ENCODE measurements at places on chromosomes 16 and 17. TPM values are rescaled to one million over a fixed set of nuclear protein-coding genes. Genes with fewer than 3 reads are reported as not detected.

DNA sequence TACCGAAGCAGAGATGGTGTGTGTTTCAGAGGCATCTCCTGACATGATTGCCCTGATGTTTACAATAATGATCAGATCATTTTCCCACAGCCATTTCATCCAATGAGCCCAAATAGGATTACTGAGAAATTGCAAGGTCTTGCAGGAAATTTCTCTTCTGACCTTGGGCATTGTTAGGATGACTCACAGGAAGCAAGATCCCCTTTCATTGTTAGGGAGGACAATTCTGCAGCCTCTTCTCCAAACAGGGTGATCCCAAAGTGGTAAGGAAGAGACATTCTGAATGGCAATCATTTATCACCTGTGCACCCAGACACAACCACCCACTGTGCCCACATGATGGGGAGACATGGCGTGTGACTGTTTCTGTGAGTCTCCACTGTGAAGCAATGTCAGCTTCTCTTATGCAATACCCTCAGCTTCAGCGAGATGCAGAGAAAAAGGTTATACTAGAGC is 306.7 kb upstream of the XYLT1 start:
- DNase-seq: peak; percentile 20

DNA sequence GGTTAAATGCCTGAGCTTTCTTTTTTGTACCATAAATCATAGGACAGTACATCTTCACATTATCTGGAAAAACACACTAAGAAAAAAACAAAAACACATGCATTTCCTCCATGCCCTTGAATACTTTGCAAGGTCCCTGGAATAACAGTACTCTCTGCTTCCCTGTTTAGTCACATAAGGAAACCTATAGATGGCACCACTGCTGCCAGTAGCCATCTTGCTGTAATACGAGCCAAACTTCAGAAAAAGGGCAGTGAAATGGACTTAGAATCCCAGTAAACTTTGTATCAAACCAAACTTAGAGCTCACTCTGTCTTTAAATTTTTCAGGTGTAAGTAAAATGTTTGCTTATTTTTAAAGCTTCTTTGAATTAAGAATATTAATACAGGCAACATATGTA is 435.5 kb downstream of the KCNJ2 start:
- peak; percentile 5 for DNase-seq

DNA sequence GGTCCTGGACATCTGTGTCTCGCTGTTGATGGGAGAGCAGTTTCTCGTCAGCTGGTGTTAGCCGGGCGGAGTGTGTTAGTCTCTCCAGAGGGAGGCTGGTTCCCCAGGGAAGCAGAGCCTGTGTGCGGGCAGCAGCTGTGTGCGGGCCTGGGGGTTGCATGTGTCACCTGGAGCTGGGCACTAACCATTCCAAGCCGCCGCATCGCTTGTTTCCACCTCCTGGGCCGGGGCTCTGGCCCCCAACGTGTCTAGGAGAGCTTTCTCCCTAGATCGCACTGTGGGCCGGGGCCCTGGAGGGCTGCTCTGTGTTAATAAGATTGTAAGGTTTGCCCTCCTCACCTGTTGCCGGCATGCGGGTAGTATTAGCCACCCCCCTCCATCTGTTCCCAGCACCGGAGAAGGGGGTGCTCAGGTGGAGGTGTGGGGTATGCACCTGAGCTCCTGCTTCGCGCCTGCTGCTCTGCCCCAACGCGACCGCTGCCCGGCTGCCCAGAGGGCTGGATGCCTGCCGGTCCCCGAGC is 17.9 kb downstream of the GAA start:
- no peak for DNase-seq

DNA sequence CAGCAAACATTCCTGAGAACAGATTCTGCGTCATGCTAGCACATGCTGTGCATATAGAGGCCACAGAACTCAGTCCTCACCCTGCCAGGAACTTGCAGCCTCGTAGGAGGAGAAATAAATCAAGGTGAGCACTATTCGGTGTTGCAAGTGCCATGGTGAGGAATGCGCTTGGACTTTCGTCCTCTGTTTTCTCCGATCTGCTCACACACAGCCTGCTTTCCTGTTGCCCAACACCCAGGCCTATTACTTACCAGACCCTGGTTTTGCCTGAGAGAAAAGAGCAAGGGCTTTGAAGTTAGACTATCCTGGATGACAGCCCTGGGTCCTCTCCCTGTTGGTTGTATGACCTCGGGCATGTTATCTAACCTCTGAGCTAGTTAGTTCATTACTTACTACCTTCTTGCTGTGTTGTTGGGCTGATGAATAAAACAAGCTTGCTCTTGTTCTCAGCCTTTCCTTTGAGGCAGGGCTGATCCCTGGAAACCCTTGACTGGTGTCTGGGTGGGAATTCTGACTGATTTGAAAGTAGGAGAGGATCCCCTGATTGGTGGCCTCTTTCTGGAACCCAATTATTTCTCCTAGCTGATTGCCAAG is 2.9 kb downstream of the ACSF2 start:
- DNase-seq: no peak

DNA sequence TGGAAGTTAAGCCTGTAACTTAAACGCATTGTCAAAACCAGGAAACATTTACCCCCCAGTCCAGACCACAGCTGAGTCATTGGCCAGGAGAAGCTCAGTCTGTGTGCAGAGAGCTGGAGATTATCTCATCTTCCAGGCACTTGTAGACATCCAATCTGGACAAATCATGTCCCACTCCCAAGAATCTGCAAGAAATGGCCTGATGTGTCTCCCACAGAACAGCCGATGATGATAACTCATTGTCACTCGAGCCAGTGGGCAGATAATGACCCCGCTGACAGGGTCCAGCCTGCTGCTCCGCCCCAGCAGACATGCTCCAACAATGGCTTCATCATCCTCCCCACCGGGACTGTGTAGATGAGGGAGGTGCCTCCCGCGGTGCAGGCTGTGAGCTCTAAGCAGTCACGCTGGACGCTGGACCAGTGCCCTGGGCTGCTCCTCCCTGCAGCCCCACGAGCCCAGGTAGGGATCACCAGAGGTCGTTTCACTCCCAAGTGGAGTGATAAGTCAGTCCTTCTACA is 322.5 kb downstream of the C16orf95 start:
- DNase-seq: peak; percentile 10

DNA sequence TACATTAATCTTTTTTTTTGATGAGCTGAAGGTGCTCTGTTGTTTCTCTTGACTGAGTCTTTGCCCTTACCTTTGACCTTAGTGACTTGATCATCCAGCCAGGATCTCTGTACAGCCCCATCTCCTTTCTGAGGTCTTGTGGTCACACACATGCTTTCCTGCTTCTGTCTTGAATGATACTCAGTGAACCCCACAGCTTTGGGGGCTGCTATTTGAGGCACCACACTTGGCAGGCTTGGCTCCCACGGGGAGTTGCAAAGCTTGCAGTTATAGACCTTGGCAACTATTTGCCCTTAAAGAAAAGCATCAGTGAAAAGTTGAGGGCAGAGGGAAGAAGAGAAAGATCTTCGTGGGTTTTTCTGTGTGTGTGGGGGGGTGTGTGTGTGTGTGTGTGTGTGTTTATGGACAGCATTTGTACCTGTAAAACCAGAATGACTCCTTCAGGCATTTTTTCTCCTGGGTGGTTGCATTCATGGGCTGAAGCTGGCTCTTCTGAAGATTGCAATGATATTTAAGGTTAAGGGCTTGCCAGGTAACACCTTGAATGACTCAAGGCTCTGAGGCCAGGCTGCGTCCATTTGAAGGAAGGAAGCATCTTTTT is 101.6 kb downstream of the MSI2 start:
- DNase-seq: no peak

DNA sequence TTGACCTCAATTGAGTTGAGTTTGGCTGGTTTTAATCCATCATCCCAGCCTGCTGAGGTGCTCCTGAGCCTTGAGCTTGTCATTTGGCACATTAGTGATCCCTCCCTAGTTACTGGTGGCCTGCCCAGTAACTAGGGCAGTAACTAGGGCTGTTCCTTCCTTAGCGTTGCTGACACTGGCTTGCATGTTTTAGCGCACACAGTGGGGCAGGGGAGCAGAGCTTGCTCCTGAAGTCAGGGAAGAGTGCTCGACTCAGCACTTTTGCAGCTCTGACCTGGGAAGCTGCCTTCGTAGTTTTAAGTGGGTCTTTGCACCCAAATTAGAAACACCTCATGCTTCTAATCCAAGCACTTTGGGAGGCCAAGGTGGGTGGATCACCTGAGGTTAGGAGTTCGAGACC is 15.7 kb downstream of the CCDC42 start:
- DNase-seq: no peak

GRCh38 chr16:11799509-11800381 is 2.7 kb upstream of the ZC3H7A start:
- DNase-seq: no peak

The KRT14 gene
- total RNA-seq: not detected

Data from A673 (cell line).